ENCODE measurements at places on chromosomes 16 and 17.

DNA sequence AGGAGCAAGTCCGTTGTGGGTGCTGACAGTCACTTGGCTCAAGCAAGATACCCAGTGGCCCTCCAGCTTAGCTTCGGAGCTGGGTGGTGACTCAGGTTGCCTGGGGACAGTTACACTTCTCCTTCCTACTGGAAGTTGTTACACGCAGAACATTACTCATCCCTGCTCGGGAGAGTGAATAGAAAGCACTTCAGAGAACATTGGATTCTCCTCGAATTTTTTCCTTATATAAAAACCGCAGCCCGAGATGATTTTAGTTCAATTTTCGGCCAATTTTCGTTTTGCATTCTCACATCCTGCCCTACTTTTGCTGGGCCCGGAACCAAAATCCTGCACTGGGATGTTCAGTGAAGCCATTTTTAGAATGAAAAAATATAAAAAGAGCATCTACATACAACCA lies 99.7 kb downstream of the ELAC2 start:
- DNase-seq: no peak

DNA sequence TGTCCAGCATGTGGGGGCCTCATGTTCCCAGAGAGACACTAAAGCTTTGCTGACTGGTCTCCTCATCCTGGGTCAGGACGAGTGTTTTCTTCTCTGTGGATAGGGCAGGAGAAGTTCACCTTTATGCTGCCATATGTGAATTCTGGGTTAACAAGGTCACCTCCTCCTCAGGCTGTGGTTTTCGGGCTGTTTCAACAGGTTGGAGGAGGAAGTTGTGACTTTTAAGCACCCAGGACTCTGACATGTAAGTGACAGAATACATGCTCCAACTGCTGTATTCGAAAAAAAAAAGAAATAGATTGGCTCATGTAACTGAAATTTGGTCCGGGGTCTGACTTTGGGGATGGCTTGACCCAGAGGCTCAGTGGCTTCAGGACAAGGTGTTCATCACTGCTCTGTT lies 54.2 kb downstream of the SNX20 start:
- no peak for DNase-seq

GRCh38 chr16:55326261-55327092 lies 2.5 kb downstream of the IRX6 start:
- no peak for DNase-seq

GRCh38 chr17:73165616-73166404 lies 1.0 kb downstream of the SSTR2 start:
- DNase-seq: no peak

DNA sequence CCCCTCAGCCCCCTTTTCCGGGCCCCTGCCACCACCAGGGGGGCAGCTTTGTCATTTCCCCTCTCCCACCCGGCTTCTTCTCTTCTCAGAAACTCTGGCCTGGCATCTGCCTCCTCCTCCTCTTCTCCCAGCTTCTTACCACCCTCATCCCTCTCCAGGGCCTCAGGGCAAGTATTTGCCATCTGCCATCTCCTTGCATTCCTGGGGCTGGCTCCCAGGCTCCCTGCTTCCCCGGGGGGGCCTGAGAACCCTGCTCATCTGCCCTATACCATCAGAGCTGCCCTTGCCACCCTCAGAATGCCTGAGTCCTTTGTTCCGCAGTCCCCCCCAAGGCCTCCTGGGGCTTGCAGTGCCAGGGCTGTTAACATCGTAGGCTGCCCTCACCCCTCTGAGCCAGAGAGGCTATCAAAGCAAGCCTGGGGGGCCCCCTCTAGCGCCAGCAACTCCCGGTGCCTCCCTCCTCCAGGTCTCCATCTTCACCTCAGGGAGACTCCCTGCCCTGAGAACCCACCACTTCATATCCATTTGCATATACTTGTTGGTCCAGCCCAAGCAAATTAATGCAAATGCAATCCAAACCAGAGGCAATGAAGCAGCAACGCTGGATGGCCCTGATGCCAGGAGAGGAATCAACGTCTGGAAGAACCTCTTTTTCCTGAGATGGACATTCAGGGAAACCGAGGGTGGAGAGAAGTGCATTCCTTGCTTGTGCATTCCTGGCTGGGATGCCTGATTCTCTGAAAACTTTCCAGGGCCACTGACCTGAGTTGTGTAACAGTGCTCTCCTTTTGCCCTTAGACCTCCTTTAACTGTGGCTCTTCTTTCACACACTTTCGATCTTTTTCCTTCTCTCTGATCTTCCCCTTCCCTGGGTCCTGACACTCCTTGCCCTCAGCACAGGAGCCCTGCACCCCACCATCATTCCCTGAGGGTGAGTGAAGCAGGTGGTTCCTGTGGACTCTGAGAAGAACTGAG lies 20.7 kb upstream of the SP2 start:
- no peak for DNase-seq

- DNase-seq: no peak
These were observed 24.4 kb upstream of the ETV4 start for GRCh38 chr17:43570518-43570928.

DNA sequence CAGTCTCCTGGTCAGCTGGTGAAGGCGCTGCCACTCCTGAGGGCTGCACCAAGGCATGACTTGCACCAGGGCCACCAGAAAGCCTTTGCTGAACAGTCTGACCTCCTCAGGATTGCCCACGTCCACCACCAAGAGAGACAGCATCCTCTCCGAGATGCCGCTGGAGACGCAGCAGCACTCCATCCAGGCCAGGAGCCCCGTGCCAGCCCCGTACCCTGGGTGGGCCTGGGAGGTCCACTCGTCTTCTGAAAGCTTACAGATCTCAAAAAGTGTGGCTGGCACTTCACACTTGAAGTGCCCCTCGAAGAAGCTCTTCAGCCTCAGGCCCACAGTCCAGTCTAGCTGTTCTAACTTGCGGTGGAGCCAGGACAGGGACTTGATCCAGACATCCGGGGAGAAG lies 6.7 kb downstream of the GEMIN4 start:
- no peak for DNase-seq

DNA sequence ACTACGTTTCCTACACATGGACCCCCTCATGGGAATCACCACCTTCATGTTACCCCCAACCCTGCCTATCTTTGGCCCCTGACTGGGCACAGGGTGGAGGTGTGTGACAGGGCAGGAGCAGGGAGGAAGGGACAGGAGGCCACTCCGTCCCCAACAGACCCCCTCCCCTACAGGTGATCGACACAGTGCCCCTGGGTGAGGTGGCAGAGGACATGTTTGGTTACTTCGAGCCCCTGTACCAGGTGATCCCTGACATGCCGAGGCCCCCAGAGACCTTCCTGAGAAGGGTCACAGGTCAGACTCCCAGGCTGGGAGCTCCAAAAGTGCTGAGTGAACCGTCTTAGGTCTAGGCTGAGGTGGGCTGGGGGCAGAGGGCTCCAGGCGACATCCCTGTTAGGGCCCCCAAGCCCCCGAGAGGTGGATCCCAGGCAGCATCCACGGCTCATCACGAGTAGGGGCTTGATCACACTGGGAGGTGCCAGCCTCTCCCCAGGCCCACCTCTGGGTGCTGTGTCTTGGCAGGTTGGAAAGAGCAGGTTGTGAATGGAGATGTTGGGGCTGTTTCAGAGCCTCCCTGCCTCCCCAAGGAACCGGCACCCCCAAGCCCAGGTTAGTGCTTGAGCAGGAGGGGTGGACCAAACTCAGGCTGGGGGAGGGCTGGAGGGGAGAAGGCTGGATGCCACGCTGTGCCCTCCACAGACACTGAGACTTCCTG lies 1.5 kb downstream of the ACBD4 start:
- no peak for DNase-seq

DNA sequence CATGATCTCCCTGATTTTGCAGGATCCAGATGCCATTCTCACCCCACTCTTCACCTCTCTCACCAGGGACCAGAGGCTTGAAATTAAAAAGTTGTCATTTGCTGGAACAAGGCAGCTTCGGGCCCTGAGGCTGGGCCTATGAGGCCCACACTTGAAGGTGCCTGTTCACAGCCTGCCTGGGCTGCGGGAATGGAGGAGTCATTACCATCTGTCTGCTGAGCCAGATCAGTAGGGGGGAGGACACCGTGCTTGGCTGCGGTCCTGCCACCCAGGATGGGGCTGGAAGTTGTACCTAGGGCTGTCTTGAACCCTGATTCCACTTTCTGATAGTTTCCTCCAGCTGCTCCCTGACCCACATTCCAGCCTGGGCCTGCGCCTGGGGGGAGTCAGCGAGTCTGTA lies 208.3 kb upstream of the N4BP1 start:
- DNase-seq: no peak

GRCh38 chr17:81342269-81343070 lies 47.4 kb upstream of the SLC38A10 start:
- no peak for DNase-seq

- no peak for DNase-seq
These were observed at the start of gene TRIM72 for GRCh38 chr16:31213877-31214707. Gene TRIM72 (plus strand): TSS chr16:31214119. CDS start chr16:31214739, 620 bp downstream.

- no peak for DNase-seq
These were observed 8.5 kb downstream of the KRT37 start for GRCh38 chr17:41415833-41416335.

DNA sequence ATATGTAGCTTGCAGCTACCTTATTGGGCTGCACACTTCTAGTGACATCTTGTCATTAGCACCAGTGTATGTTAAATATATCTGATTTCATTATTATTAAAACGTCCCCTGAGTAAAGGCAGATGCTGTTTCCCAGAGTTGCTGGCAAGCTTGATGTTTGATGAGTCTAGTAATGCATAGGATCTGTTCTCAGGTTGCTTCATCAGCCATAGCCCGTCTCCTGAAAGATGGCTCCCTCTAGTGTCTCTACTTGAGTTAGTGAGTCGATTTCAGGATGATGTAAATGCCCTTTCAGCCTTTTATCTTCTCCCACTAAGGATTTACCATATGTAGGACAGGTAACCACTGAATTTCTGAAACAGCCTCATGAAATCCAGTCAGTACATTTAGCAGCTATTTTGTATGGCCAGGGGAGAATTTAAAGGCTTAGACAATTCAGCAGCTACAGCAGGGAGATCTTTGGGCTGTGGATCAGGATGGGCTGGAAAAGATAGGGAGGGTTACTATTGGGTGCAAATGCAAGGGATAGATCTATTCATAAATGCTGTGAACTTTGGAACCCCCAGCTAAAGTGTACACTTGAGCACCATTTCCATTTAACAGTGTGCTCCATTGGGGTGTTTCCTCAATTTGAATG lies 376.3 kb downstream of the CNTNAP4 start:
- DNase-seq: peak; percentile 19

DNA sequence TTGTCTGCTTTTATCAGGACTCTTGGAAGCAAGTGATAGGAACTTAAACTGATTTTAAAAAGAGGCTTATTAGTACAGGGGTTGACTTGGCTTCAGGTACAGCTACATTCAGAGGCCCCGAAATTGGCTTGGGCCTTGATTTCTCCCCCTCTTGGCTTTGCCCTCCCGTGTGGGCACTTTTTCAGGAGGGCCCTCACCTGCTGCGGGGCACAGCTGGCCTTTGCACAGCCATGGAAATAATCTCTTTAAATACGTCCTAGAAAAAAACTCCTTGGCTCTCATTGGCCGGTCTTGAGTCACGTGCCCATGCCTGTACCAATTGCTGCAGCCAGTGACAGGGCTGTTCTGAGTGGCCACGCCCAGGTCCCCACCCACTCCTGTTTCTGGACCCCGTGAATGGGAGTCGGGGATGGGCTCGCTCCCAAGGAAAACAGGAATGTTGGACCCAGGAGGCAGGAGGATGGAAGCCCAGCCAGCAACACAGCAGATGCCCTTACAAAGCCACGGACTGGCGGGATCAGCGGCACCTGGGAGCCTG lies 15.0 kb downstream of the CA5A start:
- no peak for DNase-seq

GRCh38 chr17:82021107-82021899 lies 1.4 kb downstream of the CENPX start:
- DNase-seq: peak; percentile 61

- no peak for DNase-seq
These were observed 50.6 kb upstream of the STH start for GRCh38 chr17:45948498-45948880.

GRCh38 chr17:44314869-44315661 lies 6.7 kb downstream of the RUNDC3A start:
- DNase-seq: no peak

- no peak for DNase-seq
These were observed 28.0 kb upstream of the SOX9 start for GRCh38 chr17:72092710-72093322.

- no peak for DNase-seq
These were observed at the start of gene KREMEN2 for GRCh38 chr16:2963723-2964474. Gene KREMEN2 (plus strand): TSS chr16:2964275. CDS start chr16:2964521, 246 bp downstream.

DNA sequence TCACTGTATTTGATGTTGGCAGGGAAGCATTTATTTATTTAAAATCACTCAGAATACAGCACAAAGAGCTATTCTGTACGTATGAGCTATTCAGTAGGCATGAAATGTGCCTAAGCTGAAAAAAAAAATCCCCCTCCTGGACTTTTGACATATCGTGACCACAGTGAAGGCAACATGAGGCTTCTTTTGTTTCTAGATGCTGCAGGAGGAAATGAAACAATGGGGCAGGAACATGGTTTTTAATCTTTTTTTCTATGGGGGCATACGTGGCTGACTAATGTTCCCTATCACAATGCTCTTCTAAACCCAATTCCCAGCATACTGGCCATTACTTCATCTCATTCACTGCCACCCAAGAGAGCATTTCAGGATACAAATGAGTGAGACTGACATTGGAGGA lies 191.0 kb upstream of the PMFBP1 start:
- no peak for DNase-seq

DNA sequence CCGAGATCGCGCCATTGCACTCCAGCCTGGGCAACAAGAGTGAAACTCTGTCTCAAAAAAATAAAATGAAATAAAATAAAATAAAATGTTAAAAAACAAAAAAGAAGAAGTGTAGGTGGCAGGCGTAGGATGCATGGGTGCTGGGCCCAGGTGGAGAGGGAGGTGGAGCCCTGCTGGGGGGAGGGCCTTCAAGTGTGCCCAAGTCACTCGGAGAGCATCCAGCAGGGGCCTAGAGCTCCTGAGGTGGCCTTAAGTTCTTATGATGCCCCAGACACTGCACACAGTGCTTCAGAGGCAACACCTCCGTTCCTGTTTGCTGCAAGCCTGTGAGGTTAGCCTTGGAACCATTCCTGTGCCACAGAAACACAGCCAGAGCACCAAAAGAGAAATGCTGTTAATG lies 23.2 kb downstream of the IL4R start:
- DNase-seq: no peak

- no peak for DNase-seq
These were observed 418 bp downstream of the SOCS3 start for GRCh38 chr17:78359321-78359996.

- DNase-seq: no peak
These were observed 1.3 kb downstream of the ENGASE start for GRCh38 chr17:79075861-79076406.

GRCh38 chr16:25411396-25412081 lies 153.9 kb upstream of the ZKSCAN2 start:
- DNase-seq: no peak

- DNase-seq: no peak
These were observed 1.8 kb upstream of the MYADML2 start for GRCh38 chr17:81948635-81949378.

- no peak for DNase-seq
These were observed 1.8 kb upstream of the RHBDF1 start for GRCh38 chr16:74051-74746.

GRCh38 chr17:14997290-14997689 lies 267.8 kb downstream of the PMP22 start:
- no peak for DNase-seq

- no peak for DNase-seq
These were observed 12.0 kb upstream of the STAT3 start for GRCh38 chr17:42399948-42400843.
